ENCODE measurements at places on chromosomes 7 and 10.

DNA sequence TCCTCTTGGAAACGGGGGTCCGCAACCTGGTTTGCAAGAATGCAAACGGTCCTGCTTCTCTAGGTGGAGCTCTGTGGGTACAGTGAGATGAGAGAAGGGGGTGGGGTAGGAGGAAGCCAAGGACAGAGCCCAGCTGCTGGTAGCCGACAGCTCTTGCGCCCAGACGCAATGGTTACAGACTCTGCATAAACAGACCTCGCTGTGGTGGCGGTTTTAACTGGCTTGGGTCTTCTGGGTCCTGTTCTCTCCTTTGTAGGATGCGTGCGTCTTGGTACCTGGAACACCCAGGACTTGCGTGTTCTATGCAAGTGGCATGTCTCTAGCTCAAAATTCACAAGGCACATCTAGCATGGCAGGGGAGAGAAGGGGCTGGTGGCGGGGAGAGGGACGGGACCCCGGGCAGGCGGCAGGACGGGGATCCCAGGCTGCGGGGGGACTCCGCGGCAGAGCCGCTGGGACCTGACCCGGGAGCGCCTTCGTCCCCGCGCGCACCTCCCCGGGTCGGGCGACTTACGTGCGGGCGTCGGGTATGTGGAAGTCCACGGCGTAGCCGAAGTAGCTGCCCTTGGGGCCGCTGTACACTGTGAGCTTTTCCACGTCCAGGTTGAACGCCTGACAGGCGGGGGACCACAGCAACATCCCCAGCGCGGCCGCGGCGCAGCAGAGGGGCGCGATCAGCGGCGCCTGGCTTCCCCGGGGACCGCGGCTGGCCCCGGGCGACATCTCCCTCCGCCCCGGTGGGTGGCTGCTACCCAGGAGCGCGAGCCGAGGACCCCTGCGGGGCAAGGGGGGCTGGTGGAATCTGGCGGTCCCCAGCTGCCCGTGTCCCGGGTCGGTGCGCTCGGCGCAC, 448 bp downstream of the ITGA8 start:
- DNase-seq = peak; percentile 69

DNA sequence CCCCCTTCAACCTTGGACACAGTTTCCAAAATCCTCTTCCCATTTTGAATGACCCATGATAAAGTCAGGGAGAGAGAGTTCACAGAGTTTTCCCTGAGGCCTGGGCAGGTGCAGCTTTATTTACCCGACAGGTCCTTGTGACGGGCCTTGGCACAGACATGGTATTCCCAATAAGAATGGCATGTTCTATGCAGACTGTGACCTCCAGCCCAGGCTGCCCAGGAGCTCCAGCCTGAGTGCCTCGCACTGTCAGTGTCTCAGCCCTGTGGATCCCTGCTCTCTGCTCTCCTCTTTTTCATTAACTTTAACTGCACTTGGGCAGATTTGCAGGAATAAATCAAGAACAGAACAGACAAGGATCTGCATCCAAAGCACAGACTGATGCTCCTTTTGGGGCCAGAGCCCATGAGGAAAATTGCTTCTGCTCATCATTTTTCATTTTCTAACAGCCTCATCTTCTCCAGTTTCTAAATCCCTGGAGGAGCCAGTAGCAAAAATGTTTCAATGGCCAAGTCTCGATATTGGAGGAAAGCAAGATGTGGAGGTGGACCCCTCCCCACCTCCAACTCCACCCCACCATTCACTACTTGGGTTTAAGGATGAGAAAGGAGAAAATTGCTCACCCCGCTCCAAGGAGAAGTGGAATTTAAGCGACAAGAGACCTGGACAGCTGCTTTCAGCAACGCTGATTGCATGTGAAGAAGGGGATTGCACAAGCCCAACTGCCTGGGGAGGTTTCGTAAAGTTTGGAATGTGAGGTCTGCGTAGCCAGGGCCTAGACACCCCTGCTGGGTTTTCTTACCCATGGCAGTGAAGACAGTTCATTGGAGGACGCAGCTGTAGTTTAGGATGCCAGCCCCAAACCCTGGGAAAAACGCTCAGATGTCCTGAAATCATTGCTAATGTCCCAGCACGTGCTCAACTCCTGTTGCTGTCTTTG, 225.9 kb downstream of the WDR11 start:
- DNase-seq = no peak

DNA sequence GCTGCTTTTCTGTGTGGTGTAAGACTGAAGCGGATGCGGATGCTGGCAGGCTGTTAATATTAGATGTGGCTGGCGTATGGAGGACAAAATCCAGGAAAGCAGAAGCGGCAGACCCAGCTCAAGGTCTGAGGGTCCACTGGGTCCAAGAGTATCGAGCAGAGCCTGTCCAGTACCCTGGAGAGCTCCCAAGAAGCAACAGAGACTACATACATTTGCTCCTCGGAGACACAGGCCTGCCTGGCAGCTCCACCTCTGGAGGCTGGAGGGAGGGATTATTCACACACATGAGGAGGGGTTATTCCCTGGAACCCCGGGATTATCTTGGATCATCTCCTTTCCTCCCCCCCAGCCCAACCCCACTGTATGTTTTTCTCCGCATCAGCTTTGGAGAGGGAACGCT, 31.3 kb upstream of the LOXL4 start:
- no peak for DNase-seq

DNA sequence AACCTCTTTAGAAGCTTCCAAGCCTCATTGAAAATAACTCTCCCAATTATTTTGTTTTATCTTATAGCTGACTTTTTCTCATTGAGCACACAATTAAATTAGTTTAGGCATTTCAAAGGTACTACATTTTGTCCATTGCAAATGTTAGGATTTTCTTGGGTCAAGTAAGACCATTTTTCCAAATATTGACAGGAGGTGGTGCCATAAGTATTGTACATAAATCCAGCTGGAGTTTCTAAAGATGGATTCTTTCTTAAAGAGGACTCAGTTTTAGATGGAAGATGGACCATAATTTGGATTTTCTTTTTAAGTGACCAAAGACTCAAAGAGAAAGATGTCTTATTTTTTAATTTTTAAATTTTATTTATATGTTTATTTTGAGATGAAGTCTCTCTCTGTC, 12.3 kb upstream of the OPN4 start:
- DNase-seq = peak; percentile 36

- DNase-seq = no peak
Observed at GRCh38 chr10:13139150-13139549, 22.2 kb upstream of the MCM10 start.

DNA sequence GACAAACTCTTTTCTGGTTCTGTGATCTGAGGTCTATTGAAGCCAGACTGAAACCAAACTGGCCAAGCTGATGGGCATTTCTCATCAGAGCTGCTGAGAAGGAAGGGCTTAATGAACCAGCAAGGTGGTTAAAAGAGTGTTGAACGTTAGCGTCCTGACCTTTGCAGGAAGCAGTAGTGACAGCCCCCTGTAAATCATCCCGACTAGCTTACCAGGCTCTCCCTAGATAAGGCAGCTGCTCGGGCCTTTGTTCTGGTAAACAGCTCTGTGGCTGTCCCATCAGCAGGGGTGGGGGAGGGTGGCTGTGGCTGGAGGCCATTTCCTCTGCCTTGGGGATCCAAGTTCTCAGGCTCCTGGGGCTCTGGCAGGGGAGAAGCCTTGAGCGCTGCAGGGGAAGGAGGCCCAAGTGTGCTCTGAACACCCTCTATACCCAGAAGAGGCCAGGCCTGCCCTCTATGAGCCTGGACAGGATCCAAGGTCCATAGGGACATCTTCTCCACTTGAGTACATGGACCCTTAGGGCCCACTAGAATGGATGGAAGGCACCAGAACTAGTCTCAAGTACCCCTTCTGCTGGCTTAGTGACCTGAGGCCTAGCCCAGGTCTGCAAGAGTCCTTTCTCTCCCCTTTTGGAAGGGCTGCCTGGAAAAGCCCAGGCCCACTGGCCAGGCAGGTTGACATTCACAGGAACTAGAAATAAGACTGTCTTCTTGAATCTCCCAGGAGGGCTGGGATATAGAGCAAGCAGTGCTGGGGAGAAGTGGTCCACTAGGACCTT, 134.6 kb downstream of the ARHGAP22 start:
- peak; percentile 6 for DNase-seq

GRCh38 chr10:71622154-71622526, 97.4 kb downstream of the C10orf105 start:
- DNase-seq = no peak

GRCh38 chr10:124130198-124130900, 37.0 kb upstream of the CHST15 start:
- no peak for DNase-seq

GRCh38 chr7:144390481-144390880, 13.0 kb downstream of the NOBOX start:
- no peak for DNase-seq

DNA sequence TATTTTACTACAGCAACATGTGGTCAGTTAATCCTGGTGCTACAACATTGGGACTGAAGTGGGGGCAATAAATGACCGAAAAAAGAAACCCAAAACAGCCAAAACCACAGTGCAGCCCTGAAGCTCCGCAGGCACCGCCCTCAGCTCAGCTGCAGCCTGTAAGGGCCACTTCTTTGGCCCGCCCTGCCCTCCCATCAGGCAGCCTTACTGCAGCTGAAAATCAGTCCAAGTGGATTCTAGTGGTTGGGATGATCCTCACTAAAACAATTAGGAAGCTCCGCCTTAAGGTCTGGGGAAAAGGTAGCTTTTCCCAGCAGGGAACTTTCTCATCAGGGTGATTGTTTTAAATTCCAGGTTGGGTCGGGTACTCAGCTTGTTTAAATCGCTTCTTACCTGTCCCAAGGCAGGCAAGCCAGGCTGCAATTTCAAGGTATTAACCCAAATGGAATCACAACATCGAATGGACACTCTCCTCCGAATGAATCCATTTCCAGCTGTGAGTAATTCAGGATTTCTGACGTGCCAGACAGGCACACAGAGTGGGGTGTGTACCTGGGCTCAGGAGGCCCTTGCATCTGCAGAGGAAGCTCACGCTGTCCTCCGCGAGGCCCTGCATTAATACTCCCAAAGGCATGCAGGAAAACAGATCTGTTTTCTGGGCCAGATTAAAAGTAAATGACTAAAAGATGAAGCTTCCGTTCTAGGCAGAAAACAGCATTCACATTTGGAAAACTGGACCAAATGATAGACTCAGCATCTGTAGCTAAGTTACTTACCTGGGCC, 104.3 kb downstream of the CREB5 start:
- DNase-seq = no peak

- DNase-seq = peak; percentile 77
Observed at GRCh38 chr7:103679151-103680132, 233.4 kb upstream of the SLC26A5 start.

GRCh38 chr7:129122751-129123509, 21.6 kb upstream of the TSPAN33 start:
- DNase-seq = no peak

GRCh38 chr10:13221572-13221971, 12.6 kb downstream of the UCMA start:
- DNase-seq = no peak

DNA sequence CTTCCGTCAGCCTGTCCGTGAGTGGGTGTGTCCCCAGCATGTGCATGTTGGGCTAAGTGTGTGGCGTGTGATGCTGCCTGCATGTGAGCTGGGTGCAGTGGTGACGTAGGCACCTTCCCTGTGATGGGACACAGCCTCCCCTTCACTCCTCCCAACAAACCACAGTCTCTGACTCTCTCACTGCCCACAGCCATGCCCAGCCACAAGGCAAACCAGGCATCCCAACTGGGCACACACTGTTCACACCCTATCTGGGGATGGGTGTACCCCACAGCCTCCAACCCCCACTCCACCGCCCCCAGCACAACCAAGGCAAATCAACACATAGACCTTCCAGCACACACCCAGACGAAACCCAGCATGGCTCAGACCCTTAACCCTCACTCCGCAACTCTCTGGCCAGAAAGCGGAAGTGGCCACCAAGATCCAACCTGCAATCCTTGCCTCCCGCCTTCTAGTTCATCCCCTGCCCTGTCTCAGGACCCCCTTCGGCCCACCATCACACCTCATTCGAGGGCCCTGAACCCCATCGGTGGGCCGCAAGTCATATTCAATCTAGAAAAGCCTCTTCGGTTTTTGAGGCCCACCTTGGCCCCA, 10.4 kb downstream of the PSD start:
- DNase-seq = no peak

GRCh38 chr7:155461631-155462030, 3.7 kb downstream of the EN2 start:
- no peak for DNase-seq

GRCh38 chr10:34743814-34744213, 71.3 kb downstream of the PARD3 start:
- peak; percentile 57 for DNase-seq

DNA sequence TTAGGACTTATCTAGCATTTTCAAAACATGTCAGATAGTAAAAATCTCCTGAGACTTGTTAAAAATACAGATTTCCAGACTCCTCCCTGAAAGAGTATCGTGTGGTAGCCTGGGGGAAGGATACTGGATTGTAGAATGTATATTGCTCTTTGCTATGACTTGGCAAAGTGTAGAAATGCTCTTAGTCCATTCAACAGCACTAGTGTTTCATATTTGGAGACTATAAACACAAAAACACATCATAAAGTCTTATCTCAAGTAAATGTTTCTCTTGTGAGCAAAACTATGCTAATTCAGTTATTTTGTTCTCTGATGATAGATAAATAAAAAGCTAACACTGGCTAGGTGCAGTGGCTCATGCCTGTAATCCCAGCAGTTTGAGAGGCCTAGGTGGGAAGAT, 137.5 kb upstream of the PRPS1L1 start:
- no peak for DNase-seq

DNA sequence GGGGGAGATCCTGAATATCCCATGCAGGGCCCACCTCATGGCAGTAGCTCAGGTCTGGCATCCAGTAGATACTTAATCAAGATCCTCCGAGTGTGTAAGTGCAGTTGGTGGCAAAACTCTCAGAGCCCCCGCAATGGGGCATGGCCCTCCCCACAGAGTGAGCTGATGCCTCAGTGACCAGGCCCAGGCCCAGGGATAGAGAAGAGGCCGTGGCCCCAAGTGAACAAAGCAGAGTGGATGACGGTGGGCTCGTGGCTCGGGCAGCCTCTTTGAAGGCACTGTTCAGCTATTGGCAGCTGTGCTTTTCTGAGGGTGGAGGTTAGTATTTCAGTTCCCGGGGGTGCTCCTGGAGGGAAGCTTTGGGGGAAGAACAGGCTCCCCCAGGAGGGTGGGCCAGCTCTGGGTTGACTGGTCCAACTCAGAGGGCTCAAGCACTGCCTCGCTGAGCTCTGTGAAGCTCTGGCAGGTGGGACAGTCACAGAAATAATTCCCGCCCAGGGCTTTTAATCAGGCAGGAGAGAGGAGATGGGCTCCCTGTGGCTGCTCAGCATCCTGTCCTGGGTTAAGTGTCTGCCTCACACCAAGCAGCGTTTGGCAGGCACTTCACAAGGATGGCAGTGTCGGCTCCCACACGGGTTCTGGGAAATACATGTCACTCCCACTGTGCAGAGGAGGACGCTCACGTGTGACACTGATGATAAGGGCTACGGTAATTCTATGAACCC, 583.6 kb downstream of the TCERG1L start:
- DNase-seq = no peak

- no peak for DNase-seq
Observed at GRCh38 chr7:130118294-130118693, 48.0 kb downstream of the KLHDC10 start.

DNA sequence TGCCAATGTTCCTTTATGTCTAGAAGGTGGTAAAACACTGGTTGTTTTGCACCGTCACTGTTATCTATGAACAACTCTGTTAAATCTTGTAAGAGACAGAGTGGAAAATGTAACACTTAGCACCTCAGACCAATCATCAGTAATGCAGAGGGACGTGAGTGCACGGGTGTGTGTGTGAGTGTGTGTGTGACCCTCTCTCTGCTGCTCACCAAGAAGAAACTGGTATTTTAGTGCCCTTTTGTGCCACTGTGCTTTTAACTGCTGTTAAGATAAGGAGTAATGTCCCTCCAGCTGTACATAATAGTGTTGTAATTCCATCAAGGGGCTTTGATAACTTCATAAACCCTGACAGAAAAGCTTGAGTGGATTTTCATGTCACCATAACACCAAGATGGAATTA, 130.1 kb downstream of the CREB5 start:
- DNase-seq = no peak
